ENCODE measurements at places on chromosomes 13 and 19.

DNA sequence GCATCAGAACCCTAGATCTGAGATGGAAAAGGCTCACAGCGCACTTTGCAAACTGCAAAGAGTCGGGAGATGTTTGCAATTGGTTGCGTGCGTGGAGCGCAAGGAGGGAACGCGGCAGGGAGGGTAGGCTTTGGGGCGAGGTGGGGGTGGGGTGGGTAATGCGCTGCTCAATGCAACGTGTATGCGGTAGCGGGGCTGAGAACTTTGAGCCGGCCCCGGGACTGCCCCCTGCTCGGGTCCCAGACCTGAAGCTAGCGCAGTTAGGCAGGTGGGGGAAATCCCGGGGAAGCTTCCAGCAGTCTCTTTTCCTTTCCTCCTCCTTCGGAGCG is 971 bp downstream of the FOSB start:
- DNase-seq: no peak

DNA sequence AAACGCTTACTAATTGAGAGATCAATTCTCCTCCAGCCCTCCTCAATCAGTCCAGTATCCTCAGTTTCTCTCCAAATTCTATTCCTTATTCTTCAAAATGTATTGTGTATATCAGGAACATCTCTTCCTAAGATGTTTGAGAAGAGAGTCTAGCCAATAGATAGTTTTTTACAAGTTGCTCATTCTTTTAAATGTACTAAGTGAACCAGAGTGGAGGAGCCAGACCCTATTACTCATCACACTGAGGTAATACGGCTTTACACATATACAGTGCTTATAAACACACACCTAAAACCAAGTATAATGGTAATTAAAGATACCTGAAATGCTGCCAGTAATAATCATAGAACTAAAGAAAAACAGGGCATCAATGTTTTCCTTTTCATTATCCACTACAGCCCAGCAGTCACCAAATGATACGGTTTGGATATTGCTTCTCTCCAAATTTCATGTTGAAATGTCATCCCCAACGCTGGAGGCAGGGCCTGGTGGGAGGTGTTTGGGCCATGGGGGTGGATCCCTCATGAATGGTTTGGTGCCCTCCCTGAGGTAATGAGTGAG is 45.2 kb upstream of the HMGB1 start:
- no peak for DNase-seq

GRCh38 chr19:42442833-42443232 is at the start of gene CXCL17:
CXCL17 (minus strand) TSS chr19:42442946; CDS start chr19:42442832, 114 bp downstream.
- DNase-seq: no peak

- DNase-seq: no peak
These were observed 231.3 kb downstream of the TBC1D4 start for GRCh38 chr13:75250526-75251178.

- no peak for DNase-seq
These were observed 3.1 kb downstream of the IRGQ start for GRCh38 chr19:43592800-43593350.

DNA sequence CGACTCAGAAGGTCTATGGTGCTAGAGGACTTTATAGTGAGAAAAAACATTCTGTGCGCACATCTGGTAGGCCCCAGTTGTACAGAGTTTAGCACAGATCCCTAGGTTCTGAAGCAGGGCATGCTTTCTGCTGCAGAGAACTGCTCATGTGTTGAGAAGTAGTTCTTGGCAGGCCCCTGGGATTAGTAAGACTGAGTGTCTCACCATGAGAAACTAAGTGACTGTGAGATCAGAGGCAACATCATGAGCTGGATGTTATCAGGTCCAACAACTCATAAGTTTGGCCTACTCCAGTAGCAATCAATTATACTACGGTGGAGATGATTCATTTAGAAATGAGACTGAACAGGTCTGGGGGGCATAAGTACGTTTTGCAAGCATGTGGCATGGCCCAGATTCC is 507.4 kb upstream of the KLF12 start:
- DNase-seq: no peak

- DNase-seq: no peak
These were observed 1070.6 kb downstream of the PCDH9 start for GRCh38 chr13:66159511-66159910.

DNA sequence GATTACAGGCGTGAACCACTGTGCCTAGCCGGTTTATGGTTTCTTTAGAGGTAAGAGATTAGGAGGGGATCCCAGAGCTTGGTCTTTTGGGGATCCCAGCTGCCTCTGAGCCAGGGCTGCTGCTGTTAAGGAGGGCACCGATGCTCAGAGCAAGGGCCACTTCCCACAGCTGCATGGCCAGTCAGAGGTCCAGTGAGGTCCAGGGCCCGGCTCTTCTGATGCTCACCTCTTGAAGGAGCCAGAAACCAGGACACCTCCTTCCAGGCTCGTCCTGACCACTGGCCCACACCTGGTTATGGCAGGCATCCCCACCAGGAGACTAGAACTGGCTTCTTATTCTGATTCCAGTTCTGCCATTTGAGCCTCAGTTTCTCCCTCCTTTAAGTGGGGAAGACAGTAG is 149.0 kb downstream of the TEX29 start:
- DNase-seq: no peak

- DNase-seq: no peak
These were observed 149.2 kb downstream of the GGACT start for GRCh38 chr13:100439247-100439970.

GRCh38 chr13:105783261-105783660 is 752.2 kb downstream of the EFNB2 start:
- DNase-seq: no peak

GRCh38 chr19:13842291-13843103 is 34.4 kb upstream of the NANOS3 start:
- DNase-seq: peak; percentile 33

GRCh38 chr13:75061909-75062308 is 420.1 kb downstream of the TBC1D4 start:
- DNase-seq: no peak

DNA sequence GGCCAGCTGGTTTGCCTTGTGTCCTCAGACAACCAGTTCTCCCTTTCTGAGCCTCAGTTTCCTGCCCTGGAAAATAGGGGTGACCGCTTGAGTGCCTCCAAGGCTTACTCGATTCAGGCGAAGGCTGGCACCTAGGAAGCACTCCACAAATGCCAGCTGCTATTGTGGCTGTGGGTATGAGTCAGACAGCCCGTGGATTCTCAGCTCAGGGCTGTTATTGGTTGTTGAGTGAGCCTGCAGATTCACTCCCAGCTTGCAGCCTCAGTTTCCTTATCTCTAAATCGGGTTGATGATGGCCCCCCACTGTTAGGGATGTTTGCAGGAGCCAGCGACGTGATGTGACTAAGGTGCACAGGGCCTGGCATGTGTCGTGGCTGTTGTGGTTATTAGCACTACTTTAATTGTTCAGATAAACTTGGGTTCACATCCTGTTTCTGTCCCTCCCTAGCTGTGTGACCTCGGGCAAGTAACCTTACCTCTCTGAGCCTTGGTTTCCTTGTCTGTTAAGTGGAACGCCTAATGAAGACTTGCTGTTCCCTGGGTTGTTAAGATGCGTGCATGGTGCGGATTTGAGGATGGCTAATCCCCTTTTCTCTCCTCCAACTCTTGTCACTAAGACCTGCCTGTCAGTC is 2.4 kb downstream of the MARK4 start:
- DNase-seq: peak; percentile 17

DNA sequence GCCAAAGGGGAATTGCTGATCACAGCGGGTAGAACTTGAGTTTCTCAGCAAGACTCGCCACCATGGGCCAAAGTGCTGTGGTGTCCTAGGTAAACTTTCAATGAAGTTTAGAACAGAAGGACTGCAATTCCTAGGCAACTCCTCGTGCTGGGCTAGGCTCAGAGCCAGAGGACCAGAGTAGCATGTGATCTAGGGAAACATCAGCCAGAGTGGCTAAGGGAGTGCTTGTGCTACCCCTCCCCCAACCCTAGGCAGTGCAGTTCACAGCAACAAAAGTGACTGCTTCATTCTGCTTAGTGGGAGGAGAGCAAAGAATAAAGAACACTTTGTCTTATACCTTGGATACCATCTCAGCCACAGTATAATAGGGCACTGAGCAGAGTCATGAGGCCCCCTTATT is 1658.6 kb upstream of the MIR17HG start:
- no peak for DNase-seq

DNA sequence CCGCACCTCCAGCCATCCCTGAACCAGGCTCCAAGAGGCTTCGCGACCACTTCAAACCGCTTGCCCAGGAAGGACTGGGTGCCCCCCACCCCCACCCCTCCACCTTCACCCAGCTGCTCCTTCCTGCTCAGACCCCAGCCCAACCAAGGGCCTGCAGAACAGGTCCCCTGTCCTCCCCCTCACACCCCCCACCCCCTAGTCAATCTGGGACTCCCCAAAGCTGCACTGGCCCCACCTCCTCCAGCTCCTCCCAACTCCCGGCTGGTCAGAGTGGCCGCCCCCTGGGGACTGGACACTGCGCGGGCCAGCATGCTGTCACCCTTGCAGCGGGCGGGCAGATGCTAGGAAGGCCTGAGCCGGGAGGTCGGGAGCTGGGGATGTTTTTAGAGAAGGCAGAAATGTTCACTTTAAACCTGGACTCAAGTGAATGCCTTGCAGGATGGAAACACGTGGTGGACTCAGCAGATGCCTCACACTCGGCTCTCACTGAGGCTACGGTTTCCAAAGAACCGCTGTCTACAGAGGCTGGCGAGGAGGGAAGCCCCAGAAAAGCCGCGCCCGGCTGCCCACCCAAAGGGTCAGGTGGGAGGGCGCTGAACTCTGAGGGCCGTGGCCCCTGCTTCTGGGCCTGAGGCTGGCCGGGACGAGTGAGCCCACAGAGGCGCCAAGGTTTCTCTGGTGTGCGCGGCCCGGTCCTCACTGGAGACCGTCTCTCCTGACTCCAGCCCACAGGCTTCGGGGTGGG is 8.0 kb downstream of the RPL36 start:
- no peak for DNase-seq

DNA sequence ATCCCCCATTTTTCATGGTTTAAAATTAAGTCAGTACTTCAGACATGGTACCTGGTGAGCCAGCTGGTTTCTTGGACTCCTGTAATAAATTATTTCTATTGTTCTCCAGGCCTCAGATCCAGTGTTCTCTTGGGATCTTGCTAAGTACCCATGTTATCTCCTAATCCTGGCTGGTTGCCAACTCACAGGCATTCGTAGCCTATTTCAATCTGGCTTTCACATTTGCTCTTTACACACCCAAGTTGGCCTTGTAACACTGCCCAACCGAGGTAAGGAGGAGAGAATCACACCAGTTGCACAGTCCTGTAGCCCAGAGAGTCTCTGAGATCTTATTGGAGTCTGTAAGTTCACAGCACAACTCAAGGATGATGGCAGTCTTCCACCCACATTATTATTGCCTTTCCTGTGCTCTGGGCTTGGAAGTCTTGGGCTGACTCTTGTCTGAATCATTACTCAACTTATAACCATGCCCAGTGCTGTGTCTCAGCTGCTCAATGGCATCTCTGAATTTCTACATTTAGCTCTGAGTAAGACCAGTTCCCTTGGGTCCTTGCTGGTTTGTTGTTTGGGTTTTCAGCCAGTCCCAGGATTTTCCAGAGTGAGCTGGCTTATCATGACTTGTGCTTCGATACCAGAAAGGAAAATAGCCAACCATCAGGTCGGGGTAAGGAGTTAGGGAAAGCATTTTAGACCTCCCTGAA is 76.6 kb upstream of the KLF12 start:
- peak; percentile 95 for DNase-seq

- DNase-seq: peak; percentile 65
These were observed 21.9 kb downstream of the RFX1 start for GRCh38 chr19:13984186-13984585.

GRCh38 chr19:40147693-40148347 is 43.4 kb upstream of the MAP3K10 start:
- no peak for DNase-seq

- DNase-seq: no peak
These were observed 45.0 kb downstream of the RASA3 start for GRCh38 chr13:114087430-114087829.

DNA sequence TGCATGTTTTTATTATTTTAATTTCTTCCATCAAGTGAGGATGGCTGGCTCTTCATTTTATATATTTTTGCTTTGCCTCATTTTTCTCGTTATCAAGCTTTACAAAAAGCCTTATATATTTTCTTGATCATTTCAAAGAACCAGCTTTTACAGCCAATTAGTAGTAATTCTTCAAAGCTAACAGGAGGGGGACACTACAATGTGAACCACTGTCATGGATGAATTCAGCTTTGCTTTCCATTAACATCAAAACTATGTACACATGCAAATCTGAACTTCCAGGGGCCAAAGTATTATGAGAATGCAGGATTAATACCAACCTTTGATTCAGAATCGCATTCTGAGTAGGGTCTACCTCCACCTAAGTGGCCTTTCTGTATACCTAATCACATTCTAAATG is 11.1 kb downstream of the UQCRFS1 start:
- DNase-seq: no peak

GRCh38 chr13:77337159-77337558 is 10.3 kb upstream of the MYCBP2 start:
- no peak for DNase-seq

- DNase-seq: no peak
These were observed 183.7 kb upstream of the LSM14A start for GRCh38 chr19:33988601-33989000.

DNA sequence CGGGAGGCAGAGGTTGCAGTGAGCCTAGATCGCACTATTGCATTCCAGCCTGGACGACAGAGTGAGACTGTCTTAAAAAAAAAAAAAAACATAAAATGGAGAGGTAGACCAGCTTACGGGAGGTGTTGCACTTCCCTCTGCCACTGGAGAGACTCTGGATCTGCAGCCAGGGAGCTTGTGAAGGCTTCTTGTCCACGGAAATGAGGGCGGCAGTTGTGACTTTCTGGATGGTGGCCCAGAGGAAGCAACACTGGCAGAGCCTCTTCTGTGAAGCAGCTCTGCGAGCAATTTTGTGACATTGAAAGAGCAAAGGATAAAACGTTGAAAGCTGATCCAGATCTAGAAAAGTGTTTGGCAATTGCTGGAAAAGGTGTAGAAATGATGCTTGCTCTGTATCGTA is 10.4 kb downstream of the SPINT2 start:
- no peak for DNase-seq

- no peak for DNase-seq
These were observed 28.4 kb downstream of the PSG1 start for GRCh38 chr19:42850981-42851717.

DNA sequence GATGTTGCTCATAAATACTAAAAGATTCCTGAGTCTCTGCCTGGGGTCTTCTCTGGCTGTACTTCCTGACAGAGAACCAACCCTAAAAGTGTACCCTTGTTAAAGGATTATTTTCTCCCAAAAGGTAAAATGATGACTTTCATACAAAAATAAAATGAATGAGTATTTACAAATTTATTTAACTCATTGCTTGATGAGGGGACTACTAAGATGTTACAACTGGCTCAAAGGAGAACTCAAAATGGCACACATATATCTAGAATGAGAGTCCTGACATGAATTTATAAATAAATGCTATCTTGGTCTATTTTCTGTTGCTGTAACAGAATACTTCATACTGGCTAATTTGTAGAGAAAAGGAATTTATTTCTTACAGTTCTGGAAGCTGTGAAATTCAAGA is 30.5 kb downstream of the STOML3 start:
- DNase-seq: no peak
